ENCODE measurements at places on chromosomes 7 and 10. TPM values are rescaled to one million over a fixed set of nuclear protein-coding genes. Genes with fewer than 3 reads are reported as not detected.

Gene ENTPD1
- 28.9 TPM for total RNA-seq

Gene STOX1
- 5.4 TPM for total RNA-seq

Gene FEZF1
- not detected for total RNA-seq

Gene SAMD9L
- total RNA-seq = 6.0 TPM

Gene AMZ1
- 0.23 TPM for total RNA-seq

Gene CAMK2B
- total RNA-seq = 6.1 TPM

Gene LIPF
- 0.41 TPM for total RNA-seq

Gene DNAJC12
- 4.1 TPM for total RNA-seq

Gene CYP3A7
- 0.35 TPM for total RNA-seq

Gene EBLN1
- not detected for total RNA-seq

Gene ADAMTS14
- total RNA-seq = 4.0 TPM

Gene NPTX2
- total RNA-seq = 2.3 TPM

Gene GJD4
- not detected for total RNA-seq

Gene SMKR1
- total RNA-seq = 0.53 TPM
